ENCODE measurements at places on chromosomes 6 and 20. TPM values are rescaled to one million over a fixed set of nuclear protein-coding genes. Genes with fewer than 3 reads are reported as not detected.

The PRL gene
- not detected for total RNA-seq

The HSPA1A gene
- total RNA-seq, result 191 TPM

The TRIM27 gene
- 85.2 TPM for total RNA-seq

The NRSN1 gene
- not detected for total RNA-seq

The MACROD2 gene
- total RNA-seq, result 17.1 TPM

The CASS4 gene
- total RNA-seq, result 0.91 TPM

The ZNF391 gene
- 8.0 TPM for total RNA-seq

The LKAAEAR1 gene
- total RNA-seq, result not detected

The MYCT1 gene
- 11.5 TPM for total RNA-seq

The SYCP2L gene
- total RNA-seq, result 0.26 TPM
